Stimulated activated CD4-positive, alpha-beta T cell treated with anti-CD3 and anti-CD28 coated beads, Interleukin-1b, Interleukin-23, amount 100 ng/mL, for 24 hours (primary cell): ENCODE measurements at places on chromosomes 1 and 21.

GRCh38 chr1:223776826-223777454, 64.6 kb downstream of the CAPN2 start:
- no peak for DNase-seq

- DNase-seq = no peak
Measured at GRCh38 chr1:111201275-111202090, 1.0 kb upstream of the DENND2D start.

DNA sequence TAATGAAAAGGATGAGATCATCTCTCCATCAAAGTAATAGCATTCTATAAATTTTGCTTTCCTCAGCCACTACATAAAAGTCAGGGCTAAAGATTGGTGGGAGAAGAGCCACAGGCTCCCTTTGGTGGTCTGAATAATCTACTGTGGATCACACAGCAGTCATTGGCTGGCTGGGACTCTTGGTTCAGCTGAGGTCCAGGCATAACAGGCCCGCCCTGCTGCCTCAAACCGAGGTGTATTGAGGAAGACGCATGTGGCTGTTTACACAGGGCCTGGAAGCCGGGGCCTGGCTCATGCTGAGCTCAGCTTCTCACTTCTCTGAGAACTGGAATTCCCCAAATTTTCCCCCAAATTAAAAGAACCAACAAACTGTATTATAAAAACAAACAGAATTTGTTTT, 139.2 kb downstream of the PTPRC start:
- no peak for DNase-seq

DNA sequence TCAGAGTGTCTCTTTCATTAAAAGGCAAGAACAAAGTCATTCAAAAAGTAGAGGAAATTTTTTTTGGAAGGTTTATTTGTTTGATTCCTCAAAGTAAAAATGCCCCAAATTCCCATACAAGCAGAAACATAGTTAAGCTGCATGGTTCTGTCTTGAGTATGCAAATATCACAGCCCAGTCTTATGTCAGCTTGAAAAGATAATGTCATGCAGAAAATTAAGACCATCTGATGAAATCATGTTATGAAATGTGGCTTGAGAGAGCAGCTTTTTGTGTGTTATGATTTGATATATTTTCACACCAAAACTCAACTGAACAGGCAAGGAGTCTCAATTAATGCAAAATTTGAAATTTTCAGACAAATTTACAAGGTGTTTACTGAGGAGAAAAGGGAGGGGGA, 411.0 kb downstream of the LMO4 start:
- DNase-seq = no peak

- DNase-seq = no peak
Measured at GRCh38 chr1:50829014-50829958, 130.8 kb downstream of the FAF1 start.

GRCh38 chr1:212643877-212644276, 35.3 kb downstream of the ATF3 start:
- no peak for DNase-seq

- no peak for DNase-seq
Measured at GRCh38 chr1:200751717-200752116, 13.0 kb downstream of the CAMSAP2 start.

GRCh38 chr1:182556279-182556678, 32.8 kb downstream of the RNASEL start:
- no peak for DNase-seq
